KBM-7 (cell line): ENCODE measurements at places on chromosomes 2 and 18.

- no peak for DNase-seq
Measured at GRCh38 chr2:28432362-28432761, 39.7 kb downstream of the FOSL2 start.

DNA sequence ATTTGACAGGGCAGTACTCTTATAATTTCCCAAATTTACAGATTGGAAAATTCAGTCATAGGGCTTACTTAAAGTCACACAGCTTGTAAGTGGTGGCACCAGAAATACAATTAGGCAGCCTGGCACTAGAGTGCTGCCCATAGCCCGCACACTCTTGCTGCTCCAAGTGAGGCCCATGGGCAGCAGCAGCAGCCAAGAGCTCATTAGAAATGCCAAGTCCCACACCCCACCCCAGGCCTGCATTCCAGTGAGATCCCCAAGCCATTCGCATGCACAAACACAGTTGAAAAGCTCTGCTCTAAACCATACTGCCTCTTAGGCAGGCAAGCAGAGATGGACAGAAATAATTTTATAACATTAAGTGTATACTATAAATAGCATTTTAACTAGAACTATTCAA, 379.3 kb upstream of the PKDCC start:
- no peak for DNase-seq

- peak; percentile 51 for DNase-seq
Measured at GRCh38 chr2:43132683-43133301, 93.6 kb downstream of the ZFP36L2 start.

DNA sequence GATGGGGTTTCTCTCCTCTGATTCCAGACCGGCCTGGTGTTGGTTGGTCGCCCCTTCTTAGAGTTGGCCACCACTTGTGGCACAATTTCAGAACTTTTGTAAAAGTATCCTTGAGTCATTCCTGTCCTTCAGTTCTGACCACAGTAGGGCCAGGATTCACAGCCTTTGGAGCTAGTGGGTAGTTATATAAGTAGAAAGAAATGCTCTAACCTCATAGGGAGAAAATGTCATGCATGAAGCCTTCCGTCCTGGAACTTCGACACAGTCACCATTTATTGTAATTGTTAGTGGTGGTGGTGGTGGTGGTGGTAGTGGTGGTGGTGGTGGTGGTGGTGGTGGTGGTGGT, 65.4 kb downstream of the EPAS1 start:
- no peak for DNase-seq

GRCh38 chr2:100886085-100886484, 66.1 kb downstream of the NPAS2 start:
- DNase-seq: no peak

- no peak for DNase-seq
Measured at GRCh38 chr2:196528486-196529223, 110.9 kb upstream of the CCDC150 start.

GRCh38 chr2:186477790-186478189, 8.3 kb upstream of the ZC3H15 start:
- DNase-seq: no peak

DNA sequence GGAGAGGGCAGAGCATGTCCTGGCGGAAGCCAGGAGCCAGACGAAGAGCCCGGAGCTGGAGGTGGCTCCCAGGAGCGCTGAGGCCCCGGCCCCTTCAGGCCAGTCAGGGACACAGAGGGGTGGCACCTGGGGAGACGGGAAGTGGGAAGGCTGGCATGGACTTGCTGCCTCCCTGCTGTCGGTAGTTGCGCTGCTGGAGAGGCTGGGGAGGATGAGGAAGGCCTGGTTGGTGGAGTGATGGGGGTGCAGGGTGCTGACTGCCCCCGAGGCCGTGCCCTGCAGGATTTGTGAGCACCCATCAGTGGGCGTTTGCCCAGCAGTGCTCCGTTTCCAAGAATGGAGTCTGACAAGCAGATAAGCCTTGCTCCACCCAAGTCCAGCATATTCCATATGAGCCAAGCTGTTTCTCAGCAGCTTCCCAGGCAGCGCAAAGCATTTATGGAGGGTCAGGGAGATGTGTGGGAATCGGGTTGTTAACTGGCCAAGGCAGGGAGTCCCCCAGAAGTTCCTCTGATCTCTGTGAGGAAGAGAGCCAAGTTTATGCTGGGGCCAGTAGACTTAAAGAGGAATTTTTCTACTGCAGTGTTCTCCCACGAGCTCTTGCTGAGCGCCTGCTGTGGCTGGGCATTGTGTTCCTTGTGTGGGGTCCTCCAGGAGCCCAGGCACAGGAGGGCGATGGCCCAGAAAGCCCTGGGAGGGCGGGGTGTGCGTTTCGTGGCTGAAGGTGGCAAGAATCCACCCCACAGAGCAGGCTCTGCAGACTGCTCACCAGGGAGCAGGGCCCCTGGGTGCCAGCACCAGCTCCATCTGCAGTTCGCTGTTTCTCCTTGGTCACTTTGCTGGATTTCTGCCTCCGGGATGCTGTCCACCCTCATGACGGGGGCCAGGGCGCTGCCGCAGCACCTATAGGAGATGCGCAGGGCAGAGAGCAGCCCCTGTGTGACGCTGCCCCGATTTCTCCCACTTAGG, 250.2 kb downstream of the ALPK2 start:
- DNase-seq: no peak

DNA sequence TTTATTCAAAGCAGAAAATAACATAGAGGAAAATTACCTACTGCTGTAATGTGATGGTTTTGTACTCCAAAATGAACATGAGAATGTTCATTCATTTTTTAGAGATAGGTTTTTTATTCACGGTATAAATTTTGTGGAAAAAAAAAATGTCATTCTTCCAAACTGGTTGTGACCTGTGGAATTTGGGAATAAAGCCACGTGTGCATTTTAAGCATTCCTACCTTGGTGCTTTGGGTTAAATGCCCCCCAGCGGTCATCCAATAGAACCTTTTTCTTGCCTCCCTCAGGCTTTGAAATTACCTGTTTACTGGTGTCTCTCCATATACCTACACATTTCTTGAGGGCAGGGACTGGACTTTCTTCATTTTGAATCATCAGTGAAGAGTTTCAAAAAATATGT, 740.7 kb downstream of the DPP10 start:
- no peak for DNase-seq

GRCh38 chr2:21038403-21039073, 5.3 kb downstream of the APOB start:
- no peak for DNase-seq

GRCh38 chr2:98569197-98569793, 39.0 kb downstream of the COA5 start:
- DNase-seq: peak; percentile 47

DNA sequence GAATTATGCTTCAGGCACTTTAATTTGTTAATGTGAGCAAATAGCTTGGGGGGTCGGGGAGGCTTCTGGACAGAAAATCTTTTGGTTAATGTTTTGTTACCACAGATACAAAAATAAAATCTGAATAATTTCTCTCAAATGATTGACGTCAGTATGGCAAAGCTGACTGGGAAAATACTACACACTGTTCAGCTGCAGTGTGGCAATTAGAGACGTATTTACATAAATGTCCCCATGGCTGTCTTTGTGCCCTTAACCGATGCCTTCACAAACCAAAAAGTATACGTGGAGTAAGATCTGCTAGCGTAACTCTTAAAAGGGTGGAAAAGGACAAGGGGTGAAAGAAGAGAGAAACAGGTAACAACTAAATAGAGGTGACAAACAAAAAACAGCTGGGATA, 83.4 kb downstream of the ACTR2 start:
- no peak for DNase-seq

DNA sequence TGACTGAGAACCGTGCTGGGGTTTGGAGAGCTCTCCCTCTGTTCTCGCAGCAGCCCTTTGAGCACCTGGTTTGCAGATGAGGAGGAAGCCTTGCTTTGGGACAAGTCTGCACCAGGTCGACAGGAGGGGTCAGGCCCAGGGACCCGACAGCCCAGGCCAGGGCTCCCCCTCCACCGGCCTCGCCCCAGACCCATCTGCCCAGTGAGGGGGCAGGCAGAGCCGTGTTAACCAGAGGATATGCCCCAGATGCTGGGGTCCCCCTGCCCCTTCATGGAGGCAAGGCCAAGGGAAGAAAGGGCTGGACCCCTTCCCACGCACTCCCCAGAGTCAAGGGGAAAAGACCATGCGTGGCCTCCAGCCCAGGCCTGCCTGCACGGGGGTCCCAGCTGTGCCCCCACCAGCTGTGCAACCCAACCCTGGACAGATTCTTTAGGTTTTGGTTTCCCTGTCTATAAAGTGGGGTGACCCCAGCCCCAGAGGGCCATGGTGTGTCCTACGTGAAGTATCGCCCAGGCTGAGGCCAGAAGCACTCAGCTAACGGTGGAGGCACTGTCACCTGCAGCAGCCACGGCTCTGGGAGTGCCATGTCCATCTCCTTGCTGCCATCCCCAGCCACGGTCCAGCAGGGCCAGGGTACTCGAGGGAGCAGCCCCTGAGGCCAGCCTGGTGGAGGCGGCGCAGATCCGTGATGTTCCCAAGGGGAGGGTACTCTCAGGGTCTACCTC, 4.8 kb upstream of the SNED1 start:
- DNase-seq: no peak

GRCh38 chr2:183232161-183232865, 108.1 kb downstream of the NUP35 start:
- DNase-seq: no peak

- no peak for DNase-seq
Measured at GRCh38 chr2:236743921-236744280, 174.3 kb downstream of the ACKR3 start.

DNA sequence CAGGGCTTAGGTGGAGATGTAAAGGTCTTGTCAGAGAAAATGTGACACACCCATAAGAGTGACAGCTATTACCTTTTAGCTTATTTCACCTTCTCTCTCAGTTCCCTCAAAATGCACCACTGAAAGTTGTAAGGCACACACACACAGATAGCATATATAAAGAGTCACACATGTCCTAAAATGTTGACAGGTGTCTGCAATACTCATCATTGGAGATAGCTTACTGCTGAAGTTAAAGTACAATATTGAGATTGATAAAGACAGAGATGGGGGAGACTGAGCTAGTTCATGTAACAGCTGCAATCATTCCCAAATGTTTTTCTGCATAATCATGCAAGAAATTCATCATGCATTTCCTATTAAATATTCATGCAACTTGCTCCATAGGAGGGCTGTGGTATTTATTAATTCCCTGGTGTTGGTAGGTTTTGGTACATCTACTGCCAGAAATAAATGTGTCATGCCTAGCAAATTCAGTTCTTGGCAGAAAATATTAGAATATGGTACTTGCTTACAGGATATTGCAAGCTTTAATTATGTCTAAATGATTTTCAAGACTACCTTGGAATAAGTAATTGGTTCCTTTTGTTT, 118.8 kb upstream of the RBMS1 start:
- no peak for DNase-seq
